ENCODE measurements at places on chromosomes 6 and 20.

GRCh38 chr6:5214570-5215052 is 46.1 kb downstream of the LYRM4 start:
- DNase-seq: no peak

- DNase-seq: no peak
Observed at GRCh38 chr6:4010689-4011090, 68.2 kb downstream of the FAM217A start.

- DNase-seq: no peak
Observed at GRCh38 chr20:51488331-51488730, 54.2 kb downstream of the NFATC2 start.

DNA sequence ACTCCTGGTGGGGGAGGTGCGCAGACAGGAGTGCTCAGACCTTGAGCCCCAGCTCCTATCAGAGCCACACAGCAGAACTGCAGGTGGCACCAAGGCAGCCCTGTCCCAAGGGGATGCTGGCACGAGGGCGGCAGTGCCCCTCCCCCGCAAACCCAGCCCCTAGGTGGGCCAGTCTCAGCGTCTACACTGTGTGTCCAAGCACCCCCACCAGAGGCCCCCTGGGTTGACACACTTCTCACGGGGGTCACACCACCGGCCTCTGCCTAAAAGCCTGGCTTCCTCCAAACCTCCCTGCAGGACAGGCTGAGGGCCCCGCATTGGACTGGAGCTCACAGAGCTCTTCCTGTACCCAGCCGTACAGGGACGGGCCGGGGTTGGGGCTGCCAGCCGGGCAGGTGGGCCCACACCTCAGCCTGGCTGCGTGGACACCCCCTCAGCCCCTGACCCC is 8.1 kb downstream of the SLC2A4RG start:
- no peak for DNase-seq

DNA sequence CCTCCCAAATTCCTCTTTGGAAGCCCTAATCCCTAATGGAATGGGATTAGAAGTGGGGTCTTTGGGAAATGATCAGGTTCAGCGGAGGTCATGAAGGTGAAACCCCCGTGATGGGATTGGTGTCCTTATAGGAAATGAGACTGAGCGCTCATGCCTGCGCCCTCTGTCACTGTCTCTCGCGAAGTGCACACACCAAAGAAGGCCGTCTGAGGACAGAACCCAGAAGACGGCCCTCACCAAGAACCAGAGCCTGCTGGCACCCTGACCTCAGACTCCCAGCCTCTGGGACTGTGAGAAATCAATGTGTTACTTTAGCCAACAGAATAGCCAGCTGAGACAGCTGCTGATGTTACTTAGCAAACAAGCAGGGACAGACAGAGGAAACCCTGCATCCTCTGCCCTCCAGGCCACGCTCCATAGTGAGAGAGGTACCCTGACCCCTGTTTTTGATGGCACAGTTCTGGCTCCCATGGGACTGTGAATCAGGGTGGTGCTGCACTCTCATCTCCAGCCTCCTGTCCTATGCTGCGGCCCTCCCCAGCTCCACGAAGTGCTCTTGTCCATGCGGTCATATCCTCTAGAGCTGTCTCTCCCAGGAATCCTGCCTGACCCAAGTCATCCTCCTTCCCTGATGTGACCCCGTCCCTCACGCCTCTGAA is 369.3 kb downstream of the ZFAND3 start:
- no peak for DNase-seq

DNA sequence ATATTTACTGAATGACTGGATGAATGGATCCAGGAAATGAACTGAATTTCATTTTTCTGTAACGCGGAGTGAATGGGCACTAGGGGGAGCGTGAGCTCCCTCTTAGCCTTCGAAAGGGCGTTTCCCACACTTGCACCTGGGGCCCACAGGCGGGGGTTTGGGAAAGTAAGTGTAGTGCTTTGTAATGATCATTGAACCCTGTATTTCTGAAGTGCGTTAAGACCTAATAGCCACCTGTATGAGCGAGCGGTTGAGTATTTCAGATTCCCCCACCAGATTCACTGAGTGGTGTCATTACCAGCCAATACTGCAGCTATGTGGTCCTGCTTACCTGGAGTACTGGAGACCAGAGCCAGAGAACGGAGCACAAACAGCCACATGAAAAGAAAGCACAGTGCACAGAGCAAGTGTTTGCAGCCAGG is 10.5 kb downstream of the SYTL3 start:
- peak; percentile 54 for DNase-seq

DNA sequence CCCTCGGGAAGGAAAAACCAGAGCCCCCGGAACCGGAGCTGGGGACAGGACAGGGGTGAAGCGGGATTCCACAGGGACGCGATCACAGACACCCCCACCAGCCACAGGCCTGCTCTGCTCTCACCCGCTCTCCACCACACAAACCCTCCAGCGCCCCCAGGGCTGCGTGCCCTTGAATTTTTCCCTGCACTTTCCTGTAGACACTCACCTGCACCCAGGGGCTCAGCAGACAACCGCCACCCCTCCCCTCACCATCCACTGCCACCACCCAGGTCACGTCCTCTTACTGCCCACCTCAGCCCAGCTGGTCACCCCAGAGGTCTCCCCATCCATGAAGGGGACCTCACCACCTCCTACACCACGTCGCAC is 631 bp downstream of the ULBP2 start:
- no peak for DNase-seq

GRCh38 chr6:149727793-149728498 is 10.0 kb upstream of the LATS1 start:
- no peak for DNase-seq

DNA sequence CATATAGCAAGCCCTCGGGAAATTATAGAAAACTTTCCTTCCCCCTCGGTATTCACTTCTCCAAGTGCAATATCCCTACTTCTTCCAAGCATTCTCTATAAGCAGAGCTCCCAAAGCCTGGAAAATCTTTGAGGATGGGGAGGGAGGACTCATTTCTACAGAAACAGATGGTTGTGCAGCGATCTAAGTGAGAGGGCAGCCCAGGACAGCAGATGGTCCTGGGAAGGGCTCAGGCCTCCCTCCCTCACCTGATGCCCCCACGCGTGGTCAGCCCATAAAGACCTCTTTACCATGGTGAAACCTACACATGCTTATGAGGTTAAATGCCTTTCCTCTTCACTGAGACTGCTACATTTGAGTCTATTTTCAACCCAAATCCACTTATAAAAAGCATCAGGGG is 319.6 kb upstream of the QKI start:
- DNase-seq: no peak

DNA sequence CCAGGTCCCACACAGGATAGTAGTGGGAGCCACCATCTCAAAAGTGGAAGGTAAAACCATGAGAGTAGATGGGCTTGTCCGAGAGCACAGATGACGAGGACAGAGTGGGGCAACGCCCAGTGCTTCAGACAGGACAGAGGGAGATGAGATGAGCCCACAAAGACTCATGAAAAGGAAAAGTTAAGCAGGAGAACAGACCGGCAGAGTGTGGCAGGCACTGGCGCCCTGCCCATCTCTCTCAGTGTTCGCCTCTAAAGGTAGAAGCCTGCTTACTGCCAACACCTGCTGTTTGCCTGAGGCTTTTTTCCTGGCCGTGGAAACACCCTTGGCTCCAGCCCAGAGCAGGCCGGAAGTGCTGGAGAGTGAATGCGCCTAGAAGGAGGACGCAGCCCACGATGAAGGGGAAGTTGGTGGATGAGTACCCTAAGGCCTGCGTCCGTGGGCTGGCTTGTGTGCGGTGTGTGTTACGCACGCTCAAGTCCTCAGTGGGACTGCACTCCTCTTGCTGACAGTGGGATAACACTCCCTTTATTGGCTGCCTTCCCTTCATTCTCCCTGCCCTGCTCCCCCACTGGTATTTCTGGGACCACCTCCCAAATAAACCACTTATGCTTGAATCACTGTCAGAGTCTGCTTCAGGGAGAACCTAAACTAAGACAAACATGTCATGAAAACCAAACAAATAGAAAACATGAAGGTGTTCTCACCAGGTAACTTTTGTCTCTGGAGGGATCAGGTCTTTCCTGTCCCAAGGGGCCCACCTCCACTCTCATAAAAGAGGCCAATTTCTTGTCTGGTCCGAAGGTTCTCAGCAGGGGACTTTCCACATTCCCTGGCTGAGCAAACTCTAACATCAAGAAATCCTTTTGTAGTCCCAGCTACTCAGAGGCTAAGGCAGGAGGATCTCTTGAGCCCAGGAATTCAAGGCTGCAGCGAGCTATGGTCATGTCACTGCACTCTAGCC is 9.1 kb upstream of the FOXP4 start:
- DNase-seq: no peak

DNA sequence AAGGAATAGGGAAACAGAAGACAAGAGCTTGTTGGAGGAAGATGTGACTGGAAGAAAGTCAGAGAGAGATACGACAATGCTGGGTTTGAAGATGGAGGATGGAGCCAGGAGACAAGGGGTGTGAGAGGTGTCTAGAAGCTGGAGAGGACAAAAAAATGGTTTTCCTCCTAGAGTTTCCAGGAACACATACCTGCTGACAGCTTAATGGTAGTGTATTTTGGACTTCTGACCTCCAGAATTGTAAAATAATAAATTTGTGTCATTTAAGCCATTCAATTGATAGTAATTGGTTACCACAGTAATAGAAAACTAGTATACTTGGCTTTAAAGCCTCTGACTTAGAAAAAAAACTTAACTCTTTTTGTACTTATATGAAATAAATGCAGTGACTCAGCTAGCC is 3.6 kb downstream of the AIG1 start:
- DNase-seq: no peak

GRCh38 chr6:108068618-108069017 is 5.9 kb downstream of the OSTM1 start:
- peak; percentile 23 for DNase-seq

GRCh38 chr20:58402305-58402704 is 13.3 kb downstream of the VAPB start:
- no peak for DNase-seq

DNA sequence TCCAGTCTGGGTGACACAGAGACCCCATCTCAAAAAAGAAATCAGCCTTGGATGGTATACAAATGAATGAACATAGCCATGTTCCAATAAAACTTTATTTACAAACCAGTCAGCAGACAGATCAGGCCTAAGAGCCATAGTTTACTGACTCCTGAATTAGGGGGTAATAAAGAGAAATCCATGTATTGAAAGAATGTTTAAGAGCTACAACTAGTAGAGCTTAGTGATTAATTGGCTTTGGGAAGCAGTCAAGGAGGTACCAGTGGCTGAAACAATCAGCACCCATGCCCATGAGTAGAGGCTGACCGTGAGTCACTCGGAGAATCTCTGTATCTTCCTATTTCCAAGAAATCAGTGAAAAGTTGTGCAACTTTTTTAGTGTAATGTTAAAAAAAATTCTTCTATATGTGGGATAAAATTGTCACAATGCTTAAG is 223.6 kb upstream of the RREB1 start:
- DNase-seq: no peak

Data from GM13977 (cell line).